ENCODE measurements at places on chromosomes 5 and 9.

DNA sequence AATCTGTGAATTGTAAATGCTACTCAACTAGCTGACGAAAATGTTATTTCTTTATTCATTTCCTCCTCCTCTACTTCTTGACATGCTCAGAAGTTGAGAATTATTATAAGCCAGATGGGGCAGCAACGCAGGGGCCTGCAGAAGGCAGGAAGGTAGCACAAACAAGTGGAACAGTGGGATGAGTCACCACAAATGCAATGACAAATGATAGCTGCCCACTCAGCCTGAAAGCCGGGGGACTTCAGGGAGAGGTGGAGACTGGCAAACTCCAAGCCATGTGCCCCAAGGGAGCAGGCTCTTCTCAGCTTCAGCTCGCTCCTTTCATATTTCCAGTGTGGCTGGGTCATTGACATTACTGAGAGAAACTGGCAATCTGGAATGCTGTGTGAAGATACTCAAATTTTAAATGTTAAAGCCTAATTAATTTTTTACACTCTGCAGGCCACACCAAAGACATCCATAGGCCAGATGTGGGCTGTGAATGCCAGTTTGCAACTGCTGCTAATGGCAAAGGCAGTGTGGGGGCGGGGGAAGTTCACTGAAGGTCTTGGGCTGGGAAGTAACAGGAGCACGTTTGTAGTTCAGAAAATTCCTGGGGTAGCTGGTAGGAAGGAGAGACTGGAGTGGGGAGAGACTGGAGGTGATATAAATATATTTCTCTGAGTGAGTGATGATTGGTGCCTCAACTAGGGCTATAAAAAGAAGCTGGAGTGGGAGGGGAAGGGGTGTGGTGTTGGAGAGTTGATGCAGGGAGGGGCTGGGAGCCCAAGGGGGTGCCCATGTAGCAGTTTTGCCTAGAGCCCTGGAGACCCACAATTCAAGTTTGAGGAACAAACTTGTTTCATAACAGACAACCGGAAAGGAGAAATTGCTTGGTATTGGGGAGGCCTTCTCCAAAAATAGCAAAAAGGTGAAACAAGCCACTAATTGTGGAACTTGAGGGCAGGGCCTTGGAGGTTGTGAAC, 20.8 kb upstream of the ADRB2 start:
- peak; percentile 36 for DNase-seq

GRCh38 chr5:149047462-149047861, 15.4 kb downstream of the SH3TC2 start:
- DNase-seq = no peak

DNA sequence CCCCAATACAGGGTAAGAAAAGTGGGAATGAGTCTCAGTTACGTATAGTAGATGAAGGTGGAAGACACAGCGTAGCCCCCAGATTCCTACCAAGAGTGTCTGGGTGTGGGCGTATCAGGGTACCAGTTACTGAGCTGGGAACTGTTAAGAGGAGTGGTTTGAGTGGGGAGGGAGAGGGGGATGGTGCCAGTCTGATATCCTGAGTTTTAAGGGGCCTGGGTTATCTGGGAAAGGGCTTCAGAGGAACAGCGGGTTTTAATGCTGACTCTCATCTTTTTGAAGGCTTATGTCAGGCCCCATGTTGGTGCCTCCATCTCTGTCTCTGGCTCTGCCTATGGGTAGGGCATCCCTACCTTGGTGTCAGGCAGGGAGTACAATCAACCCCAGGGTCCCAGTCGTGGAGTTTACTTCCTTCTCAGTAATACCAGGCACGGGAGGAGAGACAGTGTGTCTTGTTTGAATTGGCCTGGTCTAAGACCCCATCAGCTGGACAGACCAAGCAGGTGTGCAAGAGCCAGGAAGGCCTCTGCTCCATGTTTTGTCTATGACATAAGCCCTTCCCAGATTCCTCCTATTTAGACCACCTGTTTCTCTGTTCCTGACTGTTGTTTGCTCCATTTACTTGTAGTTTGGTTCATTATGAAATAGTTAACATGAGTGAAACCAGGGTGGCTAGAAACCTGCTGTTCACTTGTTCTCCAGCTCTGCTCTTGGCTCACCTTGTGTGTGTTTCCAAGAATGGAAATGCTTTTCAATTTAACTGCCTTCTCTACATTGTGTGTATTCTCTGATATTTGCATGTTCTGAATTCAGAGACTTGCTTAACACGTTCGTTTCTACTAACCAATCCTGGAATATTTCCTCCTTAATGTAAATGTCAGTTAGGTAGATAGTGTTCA, 125.6 kb downstream of the DAB2IP start:
- DNase-seq = no peak

- peak; percentile 93 for DNase-seq
These were observed 1.4 kb downstream of the ATOSB start for GRCh38 chr9:35114113-35114839.

DNA sequence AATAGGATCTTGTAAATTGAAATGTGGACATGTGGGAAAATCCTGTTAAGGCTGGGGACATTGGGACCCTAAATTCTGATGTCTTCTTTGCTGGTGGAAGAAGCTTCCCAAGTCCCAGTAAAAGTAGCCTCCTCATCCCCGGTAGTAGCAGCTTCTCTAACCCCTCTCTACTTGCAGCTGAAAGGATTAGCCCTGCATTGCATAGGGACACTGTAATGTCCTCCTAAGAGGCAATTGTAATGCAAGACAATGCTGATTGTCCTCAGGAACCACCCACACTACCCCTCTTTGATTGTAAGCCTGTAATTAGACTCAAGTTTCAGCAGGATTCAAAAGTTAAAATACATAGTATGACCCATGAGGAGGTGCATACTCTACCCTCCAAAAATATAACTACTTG, 1938.4 kb upstream of the C9orf72 start:
- no peak for DNase-seq

- peak; percentile 1 for DNase-seq
These were observed 85.7 kb upstream of the ARRDC3 start for GRCh38 chr5:91468651-91469422.

- DNase-seq = no peak
These were observed 31.8 kb downstream of the FABP6 start for GRCh38 chr5:160260881-160261815.

- DNase-seq = no peak
These were observed 7.6 kb downstream of the MAP3K1 start for GRCh38 chr5:56822981-56823380.

DNA sequence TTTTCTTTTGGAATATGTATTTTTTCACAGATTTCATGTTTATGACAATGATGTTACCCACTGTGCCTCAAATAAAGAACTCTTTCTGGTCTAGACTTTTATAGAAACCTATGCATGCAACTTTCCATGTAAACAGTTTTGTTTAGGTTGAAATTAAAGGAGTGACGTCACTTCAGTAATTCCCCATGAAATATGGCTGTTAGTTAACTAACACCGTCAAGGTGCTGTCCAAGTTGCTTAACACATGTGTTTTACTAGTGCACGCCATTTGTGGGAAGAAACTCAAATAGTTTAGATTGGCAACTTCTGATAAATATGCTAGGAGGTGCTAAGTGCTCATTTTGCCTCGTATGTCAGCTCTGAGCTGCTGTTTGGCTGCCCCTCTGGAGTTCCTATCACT, 102.2 kb downstream of the FBN2 start:
- DNase-seq = no peak

- no peak for DNase-seq
These were observed 77.8 kb downstream of the GCNT4 start for GRCh38 chr5:74974451-74975091.

- DNase-seq = peak; percentile 58
These were observed 9.6 kb upstream of the UBTD2 start for GRCh38 chr5:172293054-172293744.

DNA sequence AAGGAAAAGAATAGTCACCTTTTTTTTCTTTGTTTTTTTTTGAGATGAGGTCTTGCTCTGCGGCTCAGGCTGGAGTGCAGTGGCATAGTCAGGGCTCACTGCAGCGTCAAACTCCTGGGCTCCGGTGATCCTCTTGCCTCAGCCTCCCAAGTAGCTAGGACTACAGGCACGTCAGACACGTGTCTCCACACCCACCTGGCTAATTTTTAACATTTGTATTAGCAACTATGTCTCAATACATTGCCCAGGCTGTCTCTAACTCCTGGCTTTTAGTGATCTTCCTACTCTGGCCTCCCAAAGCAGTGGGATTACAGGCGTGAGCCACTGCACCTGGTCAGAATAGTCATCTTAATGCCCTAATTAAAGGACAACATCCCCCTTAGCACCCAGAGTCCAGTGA, 54.4 kb upstream of the CTSL start:
- DNase-seq = no peak

- no peak for DNase-seq
These were observed 99.3 kb downstream of the KCNIP1 start for GRCh38 chr5:170603109-170603508.

GRCh38 chr9:80156756-80157472, 585.1 kb downstream of the TLE4 start:
- no peak for DNase-seq

- no peak for DNase-seq
These were observed 115.2 kb downstream of the RXRA start for GRCh38 chr9:134441227-134442084.

GRCh38 chr9:1960342-1961042, 54.7 kb upstream of the SMARCA2 start:
- DNase-seq = no peak

DNA sequence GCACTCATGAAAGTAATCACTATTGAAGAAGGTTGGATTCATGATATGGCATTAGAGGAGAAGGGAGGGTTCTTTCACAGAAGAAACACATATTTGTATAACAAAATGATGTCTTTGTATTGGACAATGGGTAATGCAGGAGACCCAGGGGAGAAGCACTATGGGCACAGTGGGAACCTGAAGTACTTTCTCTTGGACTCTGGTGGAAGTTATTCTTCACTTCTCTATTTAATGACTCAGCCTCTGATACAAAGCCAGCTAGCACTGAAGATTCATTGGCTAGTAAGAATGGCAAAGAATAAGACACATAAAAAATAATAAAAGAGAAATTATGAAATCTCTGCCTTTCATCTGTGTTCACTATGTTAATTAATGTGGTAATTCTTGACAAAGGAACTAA, 149.9 kb upstream of the PRR16 start:
- peak; percentile 10 for DNase-seq

GRCh38 chr9:18851069-18851795, 181.8 kb downstream of the SAXO1 start:
- no peak for DNase-seq

DNA sequence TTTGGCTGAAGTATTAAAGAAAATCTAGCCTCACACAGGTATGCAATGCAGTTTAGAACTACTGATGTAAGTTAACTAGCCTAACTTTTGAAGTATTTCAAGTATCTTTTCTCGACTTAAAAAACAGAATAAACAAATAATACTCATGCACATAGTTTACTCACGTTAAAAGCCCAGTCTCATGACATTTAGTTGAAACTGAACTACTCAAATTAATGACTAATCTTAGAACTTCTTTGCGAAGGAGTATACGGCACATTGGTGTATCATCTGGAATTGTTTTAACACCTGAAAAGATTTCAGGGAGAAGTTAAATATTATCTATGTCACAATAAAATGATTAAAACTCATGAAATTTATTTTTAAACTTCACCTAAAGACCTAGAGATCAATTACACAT, 98.5 kb downstream of the OSMR start:
- DNase-seq = no peak

DNA sequence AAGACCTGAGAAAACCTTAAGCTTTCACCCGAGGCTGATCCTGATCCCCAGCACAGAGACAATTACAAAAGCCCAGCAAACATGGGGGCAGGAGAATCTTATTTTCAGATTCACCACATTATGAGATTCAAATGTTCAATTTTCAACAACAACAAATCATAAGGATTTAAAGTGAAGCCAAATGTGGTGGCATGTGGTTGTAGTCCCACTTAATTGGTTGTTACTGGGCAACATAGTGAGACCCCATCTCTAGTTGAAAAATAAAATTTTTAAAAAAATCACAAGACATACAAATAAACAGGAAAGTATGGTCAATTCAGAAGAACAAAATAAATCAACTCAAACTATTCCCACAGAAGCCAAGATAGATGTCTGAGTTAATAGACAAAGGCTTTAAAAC, 3.9 kb upstream of the RABGAP1 start:
- DNase-seq = no peak

DNA sequence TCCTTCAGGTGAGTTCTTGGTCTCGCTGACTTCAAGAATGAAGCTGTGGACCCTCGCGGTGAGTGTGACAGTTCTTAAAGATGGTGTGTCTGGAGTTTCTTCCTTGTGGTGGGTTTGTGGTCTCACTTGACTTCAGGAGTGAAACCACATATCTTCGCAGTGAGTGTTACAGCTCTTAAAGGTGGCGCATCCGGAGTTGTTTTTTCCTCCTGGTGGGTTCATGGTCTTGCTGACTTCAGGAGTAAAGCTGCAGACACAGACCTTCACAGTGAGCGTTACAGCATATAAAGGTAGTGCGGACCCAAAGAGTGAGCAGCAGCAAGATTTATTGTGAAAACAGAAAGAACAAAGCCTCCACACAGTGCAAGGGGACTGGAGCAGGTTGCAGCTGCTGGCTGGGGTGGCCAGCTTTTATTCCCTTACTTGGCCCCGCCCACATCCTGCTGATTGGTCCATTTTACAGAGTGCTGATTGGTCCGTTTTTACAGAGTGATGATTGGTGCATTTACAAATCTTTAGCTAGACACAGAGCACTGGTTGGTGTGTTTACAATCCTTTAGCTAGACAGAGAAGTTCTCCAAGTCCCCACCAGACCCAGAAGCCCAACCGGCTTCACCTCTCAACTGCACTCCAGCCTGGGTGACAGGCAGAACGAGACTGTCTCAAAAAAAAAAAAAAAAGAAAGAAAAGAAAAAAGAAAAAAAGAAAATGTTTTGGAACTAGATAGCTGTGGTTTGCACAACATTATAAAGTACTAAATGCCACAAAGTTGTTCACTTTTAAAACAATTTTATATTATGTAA, 9.1 kb upstream of the ERMP1 start:
- no peak for DNase-seq

- peak; percentile 45 for DNase-seq
These were observed 143.9 kb downstream of the SEMA5A start for GRCh38 chr5:9401786-9402472.

DNA sequence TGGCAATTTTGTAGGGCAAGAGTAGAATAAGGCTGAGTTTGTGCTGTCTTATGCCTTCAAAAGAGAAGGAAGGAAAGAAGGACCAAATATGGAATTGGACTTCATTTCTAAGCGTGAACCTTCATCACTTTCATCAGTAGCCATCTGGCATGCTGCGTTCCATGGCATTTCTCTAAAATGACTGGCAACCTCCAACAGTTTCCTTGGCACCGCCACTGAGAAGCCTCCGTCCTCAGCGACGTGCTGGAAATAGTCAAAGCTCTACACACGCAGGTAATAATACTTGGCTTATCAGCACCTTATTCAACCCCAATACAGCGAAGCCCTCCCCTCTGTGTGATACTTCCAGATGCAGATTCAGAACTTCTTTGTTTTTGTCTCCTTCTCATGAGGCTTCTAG, 169.7 kb upstream of the CD180 start:
- DNase-seq = no peak

DNA sequence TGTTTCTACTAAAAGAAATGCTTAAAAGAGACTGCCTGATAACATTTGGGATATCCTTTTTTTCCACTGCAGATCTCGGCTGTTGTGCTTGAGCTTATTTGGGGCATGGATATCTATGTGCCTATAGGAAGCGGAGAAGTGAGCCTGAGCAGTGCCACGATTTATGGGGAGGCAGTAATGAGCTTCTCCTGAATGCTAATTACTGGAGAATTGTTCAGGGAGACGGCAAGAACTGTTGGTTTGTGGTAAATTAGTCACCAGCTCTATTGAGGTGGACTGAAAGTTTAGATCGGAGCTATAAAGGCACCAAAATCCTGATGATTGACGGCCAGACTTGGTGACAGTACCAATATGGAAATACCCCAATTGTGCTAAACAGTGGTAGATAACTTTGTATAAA, 186.5 kb downstream of the ARHGEF28 start:
- peak; percentile 58 for DNase-seq

- DNase-seq = no peak
These were observed 37.9 kb upstream of the PIK3R1 start for GRCh38 chr5:68177676-68178075.
